NCI-H1092 (cell line): ENCODE measurements at places on chromosomes 1 and 21.
A peak's percentile ranks its signal among the peaks of the same experiment; 100 is the strongest.

DNA sequence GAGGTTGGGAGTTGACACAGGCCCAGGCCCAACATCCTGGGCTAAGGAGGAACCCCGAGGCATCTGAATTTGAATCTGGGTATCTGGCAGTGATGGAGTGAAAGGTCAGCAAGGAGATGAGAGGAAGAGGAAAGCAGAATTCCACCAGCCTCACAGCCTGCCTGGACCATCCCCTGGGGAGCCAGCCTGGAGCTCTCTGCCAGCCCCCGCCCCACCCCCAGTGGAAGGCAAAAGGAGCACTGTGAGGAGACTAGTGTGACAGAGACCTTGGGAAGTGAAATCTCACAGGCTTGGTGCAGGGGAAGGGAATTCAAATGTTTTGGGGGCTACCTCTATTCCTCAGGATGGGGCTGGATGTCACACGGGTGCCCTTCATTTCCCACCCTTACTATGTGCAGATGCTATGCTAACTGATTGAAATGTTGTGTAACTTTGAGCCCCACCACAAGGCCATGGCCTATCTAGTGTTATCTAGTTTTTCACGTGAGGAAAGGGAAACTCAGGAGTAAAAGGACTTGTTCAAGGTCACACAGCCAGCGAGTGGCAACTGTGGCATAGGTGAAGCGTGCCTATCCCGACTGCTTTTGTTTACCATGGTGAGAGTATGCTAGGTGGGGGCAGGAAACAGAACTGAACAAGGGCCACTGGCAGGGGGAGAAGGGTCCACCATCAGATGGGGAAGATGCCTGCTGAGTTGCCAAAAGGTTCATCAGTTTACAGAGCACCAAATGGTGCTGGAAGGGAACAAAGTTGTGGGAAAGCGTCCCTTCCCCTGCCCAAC, 29.8 kb downstream of the AHDC1 start:
- no peak for DNase-seq

DNA sequence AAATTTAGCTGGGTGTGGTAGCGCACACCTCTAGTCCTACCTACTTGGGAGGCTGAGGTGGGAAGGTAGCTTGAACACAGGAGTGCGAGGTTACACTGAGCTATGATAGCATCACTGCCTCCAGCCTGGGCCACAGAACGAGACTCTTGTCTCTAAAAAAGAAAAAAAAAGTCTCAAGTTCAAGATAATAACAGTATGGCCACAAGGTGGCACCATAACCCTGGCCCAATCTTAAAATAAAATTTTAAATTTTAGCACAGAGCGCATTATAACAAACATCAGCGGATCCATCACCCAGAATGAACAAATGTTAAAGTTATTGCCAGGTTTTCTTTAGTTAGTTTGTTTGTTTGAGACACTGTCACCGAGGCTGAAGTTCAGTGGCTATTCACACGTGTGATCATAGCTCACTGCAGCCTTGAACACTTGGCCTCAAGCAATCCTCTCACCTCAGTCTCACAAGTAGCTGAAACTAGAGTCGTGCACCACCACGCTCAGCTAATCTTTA, 2.9 kb upstream of the HTR6 start:
- DNase-seq, result no peak

GRCh38 chr1:112358798-112359408, 37.1 kb upstream of the CTTNBP2NL start:
- peak; percentile 18 for DNase-seq

DNA sequence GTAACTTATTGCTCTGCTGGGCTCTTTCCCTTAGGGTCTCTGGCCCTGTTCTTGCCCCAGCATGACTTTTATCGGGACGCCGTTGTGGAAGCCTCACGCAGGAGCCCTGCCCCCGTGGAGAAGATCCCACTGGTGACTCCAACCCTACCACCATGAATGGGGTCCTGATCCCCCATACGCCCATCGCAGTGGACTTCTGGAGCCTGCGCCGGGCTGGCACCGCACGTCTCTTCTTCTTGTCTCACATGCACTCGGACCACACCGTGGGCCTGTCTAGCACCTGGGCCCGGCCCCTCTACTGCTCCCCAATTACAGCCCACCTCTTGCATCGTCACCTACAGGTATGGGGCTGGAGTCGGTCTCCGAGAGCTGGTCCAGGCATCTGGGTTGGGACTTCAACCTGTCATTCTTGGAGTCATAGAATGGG, 322 bp downstream of the DCLRE1B start:
- no peak for DNase-seq

DNA sequence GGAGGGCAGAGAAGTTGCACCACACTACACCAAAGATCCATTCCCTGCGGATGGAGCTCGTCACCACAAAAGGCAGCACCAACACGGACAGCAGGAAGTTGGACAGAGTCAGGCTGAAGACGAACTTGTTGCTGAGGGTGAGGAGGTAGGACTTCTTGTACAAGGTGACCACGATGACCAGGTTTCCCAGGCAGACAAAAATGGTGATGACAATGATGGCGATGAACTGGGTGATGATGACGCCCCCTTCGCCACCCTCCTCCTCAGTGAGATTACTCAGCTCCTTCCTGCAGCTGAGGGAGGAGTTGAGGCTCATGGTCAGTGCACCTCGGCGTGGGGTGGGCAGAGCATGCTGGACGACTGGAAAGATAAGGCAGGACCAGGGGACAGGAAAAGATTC, 32.2 kb downstream of the GPR161 start:
- no peak for DNase-seq

DNA sequence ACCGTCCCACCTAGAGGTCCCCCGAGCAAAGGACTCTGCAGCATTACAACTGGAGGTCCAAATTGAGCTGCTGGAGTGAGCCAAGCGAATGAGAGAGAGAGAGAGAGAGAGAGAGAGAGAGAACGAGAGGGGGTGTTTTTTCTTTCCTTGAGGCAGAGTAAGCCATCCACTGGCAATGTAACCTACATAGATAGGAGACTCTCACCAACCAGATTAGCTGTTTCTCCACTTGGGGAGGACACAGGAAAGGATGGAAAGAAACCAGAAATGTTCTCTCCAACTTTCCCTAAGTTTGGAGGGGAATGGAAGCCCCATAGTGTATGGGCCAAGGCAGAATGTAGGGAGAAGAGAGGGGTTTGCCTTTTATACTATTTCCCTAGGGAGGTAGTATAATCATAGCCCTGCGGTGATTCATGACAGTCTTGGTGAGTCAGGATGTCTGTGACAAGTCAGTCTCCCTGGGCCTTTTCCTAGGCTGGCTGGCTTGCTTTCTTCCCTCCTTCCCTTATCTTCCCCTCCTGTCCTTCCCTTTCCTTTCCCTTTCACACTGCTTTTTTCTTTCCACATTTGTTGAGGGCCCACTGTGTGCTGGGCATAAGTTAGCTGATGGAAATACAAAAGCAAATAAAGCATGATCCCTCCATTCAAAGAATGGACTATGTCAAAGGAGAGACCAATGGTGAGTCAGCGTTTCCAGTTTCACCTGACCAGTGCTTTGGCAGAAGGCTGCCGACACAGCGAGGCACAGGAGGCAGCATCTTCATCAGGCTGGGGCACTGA, 7.1 kb downstream of the FNDC7 start:
- no peak for DNase-seq

- DNase-seq, result peak; percentile 92
These were observed 556.8 kb downstream of the PTPRU start for GRCh38 chr1:29793101-29793546.

GRCh38 chr1:154833841-154834240, 36.2 kb downstream of the KCNN3 start:
- DNase-seq, result no peak

DNA sequence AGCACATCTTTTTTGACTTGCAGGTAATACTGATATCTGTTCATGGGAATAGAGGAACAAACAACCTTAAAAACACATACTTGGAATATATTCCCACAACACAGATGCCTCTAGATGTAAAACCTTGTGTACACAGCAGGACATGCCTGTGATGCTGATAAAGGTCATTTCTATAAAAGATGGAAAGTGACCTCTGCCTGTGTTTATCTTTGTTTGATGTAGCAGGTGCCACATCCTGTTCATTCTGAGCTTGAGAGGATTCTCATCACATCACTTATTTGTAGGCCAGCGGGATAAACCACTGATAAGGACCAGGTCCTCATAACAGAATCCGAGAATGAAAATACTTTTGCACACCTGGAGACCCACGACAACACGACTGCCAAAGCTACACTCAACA, 133.7 kb downstream of the SMYD2 start:
- DNase-seq, result no peak

GRCh38 chr1:207302618-207303393, 18.7 kb upstream of the CD55 start:
- no peak for DNase-seq

GRCh38 chr1:119007339-119007669, 19.2 kb upstream of the TBX15 start:
- DNase-seq, result no peak

- no peak for DNase-seq
These were observed 87.0 kb upstream of the BTG3 start for GRCh38 chr21:17699524-17700189.

DNA sequence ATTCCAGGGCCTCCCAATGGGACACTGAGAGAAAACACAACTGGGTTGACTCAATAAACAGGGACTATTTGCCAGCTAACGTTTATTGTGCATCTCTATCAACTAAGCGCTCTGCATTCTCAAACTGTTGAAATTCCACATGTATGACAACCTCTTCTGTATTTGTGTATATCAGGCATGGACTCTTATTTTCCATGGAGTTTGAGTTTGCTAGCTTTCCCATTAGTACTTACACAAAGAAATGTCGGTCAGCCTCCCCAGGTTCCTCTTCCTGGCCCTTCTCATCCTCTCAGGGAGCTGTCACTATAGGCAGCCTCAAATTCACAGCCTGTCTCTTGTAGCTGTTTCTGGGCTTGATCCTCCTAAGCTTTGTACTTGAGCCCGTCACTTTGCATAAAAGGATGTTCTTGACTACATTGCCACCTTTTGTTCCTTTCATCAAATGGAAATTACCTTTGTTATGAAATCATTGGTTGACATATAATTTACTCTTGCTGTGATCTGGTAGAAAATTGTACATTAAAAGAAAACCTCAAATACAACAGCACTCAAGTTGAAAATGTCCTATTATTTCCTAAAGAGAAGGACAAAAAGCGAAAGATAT, 60.0 kb upstream of the NTPCR start:
- DNase-seq, result no peak

GRCh38 chr1:160149716-160150115, 1.7 kb upstream of the ATP1A4 start:
- no peak for DNase-seq

- no peak for DNase-seq
These were observed 21.5 kb downstream of the UBE2G2 start for GRCh38 chr21:44780137-44780502.

DNA sequence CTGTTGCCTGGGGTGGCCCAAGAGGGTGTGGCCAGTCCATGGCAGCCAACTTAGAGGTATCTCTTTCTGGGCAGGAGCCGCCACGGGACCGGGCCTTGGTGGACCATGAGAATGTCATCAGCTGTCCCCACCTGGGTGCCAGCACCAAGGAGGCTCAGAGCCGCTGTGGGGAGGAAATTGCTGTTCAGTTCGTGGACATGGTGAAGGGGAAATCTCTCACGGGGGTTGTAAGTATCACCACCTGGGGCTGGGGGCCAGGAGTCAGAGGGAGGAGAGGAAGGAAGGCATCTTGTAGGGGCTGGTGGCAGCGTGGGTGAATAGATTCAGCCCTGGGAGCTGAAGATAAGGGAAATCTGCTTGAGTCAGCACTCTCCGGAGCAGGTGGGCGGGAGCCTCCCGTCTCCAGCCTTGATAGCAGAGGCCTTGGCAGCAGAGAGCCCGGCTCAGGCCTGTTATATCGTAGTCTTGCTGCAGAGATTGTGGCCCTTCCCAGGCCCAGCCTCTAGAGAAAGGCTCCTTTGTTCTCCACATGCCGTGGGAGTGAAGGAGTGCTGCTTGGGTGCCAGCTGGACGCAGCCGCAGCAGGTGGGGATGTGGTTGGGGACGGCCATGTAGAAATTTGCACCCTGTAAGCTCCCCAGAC, 25.4 kb downstream of the PHGDH start:
- no peak for DNase-seq

DNA sequence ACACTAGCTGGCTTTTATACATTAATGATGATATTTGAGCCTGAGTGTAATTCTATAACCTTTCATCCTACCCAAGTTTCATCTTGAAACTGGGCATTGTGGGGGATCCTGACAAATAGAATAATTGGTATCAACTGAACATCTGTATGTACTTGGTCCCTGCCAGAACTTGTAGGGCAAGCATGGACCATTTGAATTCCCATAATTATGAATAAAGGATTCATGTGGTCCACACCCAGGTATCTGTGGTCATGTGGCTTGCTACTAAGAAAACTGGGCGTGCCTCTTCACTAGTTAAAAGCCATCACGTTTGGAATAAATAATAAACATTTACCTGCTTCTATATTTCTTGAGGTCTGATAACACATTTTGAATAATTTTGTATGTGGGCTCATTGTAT, 20.6 kb upstream of the VTCN1 start:
- DNase-seq, result no peak

- no peak for DNase-seq
These were observed 103.8 kb upstream of the CASZ1 start for GRCh38 chr1:10900251-10900651.

GRCh38 chr1:227362039-227362438, 43.7 kb upstream of the CDC42BPA start:
- no peak for DNase-seq

DNA sequence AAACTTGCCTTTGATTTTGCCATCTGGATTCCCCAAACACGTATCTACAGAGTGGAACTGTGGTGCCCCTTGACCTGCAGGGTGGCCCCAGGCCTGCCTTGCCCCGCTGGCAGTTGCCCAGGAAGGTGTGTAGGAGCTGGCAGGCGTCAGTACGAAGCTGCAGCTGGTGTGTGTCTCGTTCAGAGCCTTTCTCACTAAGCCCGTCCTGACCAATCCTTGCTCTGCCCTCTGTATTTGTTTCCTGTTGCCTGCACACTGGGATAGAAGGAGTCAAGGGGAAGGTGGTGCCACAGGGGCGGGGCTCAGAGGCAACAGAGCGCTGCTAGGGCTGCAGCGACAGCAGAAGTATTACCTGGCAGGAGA, 5.2 kb upstream of the VSIG8 start:
- DNase-seq, result peak; percentile 76
